Activated gamma-delta T cell (primary cell): ENCODE measurements at places on chromosomes 6 and 20.

DNA sequence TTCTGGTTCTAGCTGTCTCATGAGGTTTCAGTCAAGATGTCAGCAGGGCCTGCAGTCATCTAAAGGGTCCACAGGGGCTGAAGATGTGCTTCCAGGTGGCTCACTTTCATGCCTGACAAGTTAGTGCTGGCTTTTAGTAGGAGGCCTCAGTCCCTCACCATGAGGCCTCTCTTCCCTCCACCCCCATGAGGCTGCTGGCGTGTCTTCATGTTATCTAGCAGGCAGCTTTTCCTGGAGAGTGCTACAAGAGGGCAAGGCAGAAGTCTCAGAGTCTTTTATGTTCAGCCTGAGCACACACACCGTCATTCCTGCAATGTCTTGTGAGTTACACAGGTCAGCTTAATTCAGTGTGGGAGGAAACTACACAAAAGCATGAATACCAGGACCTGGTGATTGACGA is 769.9 kb downstream of the HDGFL1 start:
- DNase-seq: no peak

- peak; percentile 46 for DNase-seq
Measured at GRCh38 chr6:156778454-156779205, 1.5 kb downstream of the ARID1B start.

GRCh38 chr20:44354979-44355497 is 461 bp upstream of the HNF4A start:
- no peak for DNase-seq

DNA sequence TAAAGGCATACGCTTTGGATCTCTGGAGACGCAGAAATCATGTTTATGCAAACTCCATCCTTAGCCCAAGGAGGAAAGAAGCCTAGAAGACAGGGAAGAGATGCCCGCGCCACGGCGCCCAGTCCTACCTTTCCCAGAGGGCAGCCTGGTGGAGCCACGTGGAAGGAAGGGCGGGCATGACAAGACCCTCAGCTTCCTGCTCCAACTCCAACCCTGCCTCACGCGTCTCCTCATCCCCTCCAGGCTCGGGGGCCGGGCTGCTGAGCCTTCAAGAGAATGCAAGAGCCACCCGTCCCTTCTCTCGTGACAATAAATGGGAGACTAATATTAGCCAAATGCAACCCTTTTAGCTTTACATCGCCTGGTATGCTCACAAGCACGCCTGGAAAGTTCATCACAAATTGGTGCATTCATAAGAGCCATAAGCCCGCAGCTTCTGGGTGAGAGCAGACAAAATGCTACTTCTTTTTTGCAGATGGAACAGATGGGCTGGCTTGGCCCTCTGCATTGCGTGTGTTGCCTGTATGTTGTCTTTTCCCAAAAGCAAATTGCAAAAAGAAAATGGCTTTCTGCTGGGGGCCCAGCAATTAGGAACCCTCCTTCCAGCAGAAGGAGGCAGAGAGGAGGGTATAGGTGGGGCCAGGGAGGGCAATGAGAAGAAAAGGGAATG is 8.2 kb upstream of the NTSR1 start:
- no peak for DNase-seq

DNA sequence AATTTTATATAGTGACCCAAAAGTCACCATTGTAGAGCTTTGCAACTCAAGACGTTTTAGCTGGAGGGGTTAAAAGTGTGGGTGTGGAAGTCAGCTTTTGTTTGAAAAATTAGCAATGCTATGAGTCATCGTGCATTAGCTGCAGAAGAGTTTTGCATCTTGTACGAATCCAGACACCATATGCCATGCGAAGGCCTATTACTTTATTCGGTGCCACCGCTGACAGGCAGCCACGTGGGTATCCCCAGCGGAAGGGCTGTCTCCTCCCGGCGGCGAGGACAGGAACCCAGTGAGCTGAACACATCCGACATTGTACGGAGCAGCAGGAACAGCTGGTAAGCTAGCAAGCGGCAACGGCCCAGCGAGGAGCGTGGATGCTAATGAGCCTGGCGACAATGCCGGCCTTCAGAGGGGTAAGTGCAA is 84.4 kb downstream of the INSM1 start:
- DNase-seq: peak; percentile 18

DNA sequence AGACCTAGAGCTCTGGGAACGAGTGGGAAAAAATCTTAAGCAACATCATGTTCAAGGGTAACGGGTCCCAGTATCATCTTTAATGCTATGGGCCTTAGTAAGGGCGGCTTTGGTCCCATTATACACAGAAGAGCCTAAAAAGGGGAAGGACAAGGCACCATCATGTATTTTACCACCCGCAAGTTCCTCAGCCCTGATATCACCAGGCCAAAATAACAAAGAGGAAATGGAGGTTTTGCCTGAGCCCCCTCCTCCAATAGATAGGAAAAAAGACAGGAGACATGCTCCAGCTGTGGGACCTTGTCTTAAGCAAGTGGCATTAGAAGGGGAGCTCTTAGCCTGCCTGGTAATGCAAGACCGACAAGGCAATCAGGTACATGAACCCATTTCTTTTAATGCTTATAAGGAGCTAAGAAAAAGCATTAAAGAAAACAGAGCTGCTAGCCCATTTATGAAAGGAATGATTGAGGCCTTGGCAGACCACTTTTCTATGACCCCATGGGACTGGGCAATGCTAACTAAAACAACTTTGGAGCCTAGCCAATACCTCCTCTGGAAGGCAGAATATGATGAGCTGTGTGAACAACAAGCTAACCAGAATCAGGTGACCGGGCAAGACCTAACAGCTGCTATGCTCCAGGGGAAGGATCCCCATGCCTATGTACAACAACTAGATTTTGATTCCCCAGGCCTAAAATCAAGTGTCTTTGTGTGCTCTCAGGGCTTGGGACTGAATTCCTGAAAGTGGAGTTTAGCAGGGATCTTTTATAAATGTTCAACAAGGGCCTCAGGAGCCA is 23.2 kb downstream of the HLA-DPA1 start:
- no peak for DNase-seq

GRCh38 chr6:147651249-147652063 is 143.0 kb downstream of the SAMD5 start:
- no peak for DNase-seq

DNA sequence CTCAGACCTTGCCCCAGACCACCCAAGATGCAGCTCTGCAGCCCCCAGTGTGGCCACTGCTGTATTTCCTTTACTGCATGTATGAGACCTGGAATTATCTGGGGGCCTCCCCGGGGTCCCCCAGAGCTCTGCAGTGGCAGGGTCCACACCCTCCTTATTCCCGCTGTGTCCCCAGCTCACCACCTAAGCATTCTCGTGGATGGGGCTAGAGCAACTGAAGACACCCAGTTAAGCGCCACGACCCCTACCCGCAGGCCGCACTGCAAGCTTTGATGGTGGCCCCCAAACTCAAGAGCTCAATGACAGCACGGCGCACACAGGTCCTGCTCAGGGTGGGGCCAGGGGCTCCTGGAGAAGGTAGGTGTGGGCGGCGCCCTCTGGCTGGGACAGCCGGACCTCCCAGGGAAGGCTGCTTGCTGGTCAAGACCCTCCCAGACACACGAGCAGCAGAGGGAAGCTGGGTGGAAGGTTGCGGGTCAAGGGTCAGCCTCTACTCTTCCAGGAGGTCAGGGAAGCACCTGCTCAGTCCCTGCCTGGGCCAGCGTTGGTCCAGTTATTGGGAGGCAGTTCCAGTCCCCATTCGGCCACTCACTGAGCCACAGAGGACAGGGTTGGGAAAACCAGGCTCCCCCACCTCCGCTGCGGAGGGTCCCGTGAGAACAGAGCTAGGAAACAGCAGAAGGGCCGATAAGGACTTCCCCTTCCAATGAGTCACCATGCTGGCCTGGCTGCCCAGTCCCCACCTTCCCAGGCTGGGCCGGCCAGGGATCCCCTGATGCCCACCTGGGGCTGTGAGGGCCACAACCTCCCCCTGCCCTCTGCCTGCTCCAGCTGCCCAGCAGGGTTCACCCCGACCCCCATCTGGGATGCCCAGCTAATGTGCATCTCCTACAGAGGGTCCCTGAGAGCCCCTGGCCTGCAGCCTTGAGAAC is 2.9 kb downstream of the LAMA5 start:
- no peak for DNase-seq

GRCh38 chr6:130244728-130245127 is 22.0 kb upstream of the SAMD3 start:
- DNase-seq: no peak

GRCh38 chr6:31068669-31069340 is 43.6 kb downstream of the C6orf15 start:
- no peak for DNase-seq

DNA sequence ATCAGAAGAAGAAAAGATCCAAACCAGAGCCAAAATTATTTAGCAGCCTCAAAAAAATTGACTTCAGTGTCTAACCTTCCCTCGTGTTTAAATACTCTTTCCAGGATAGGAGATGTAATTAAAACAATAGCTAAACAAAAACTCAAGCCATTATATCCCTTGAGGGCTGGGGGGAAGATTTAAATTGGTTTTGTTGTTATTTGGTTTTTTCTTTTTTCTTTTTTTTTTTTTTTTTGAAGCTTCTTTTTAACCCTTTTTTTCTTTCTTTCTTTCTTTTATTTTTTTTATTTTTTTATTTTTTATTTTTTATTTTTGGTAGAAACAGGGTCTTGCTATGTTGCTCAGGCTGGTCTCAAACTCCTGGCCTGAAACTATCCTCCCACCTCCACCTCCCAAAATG is 269.0 kb downstream of the KHDC1L start:
- no peak for DNase-seq

- no peak for DNase-seq
Measured at GRCh38 chr6:139161817-139162284, 27.0 kb downstream of the HECA start.

DNA sequence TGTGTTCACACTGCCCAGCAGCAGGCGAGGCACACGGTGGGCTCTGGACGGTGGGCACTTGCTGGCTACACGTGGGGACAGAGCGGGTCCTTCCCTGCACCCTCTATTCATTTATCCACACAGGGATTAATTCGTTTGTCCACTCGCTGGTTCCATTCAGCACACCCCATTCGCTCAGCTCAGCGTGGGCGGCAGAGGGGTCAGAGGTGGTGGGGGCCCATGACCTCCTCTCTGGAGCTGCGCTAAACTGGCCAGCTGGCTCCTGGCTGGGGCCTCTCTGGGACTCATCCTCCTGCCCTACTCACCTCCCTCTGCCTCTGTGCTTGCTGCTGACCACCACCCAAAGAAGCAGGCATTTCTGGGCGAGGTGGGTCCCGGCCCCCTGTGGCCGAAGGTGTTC is 21.4 kb upstream of the RBBP8NL start:
- DNase-seq: no peak

DNA sequence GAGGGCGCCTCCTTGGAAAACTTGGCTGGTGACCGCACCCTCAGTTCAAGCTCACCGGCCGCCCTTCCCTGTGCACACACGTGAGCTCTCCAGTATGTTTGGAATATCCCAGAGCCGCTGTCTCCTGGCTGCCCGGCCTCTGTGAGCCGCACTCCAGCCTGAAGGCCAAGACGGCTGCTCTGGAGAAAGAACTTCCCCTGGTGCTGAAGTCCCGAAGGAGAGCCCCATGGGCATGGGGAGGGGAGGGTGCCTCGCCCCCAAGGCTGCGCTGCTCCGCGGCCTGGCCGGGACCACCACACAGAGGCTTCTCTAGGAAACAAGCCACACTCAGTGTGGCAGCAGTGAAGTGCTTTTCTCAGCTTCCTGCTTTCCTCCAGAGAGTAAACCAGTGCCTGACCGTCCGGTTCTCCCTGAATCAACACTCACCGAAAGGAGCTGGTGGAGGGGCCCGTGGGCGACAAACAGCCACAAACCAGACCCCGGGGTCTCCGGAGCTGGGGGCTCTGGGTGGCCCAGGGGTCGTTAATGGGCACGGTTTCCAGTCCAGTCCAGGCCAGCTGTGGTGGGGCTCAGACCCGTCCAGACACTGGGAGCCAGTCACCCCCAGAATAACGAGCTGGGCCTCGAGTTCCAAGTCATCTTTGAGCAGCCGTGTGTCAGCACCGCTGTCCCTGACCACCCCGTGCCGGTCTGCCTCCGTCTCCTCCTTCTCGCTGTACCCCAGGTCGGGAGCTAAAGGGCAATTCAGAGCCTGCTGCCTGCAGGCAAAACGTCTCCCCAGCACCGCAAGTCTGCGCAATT is 87.4 kb upstream of the BHLHE23 start:
- no peak for DNase-seq

- no peak for DNase-seq
Measured at GRCh38 chr6:1704711-1705110, 95.0 kb downstream of the FOXC1 start.

GRCh38 chr20:52552181-52552872 is 360.7 kb upstream of the ZFP64 start:
- DNase-seq: no peak

DNA sequence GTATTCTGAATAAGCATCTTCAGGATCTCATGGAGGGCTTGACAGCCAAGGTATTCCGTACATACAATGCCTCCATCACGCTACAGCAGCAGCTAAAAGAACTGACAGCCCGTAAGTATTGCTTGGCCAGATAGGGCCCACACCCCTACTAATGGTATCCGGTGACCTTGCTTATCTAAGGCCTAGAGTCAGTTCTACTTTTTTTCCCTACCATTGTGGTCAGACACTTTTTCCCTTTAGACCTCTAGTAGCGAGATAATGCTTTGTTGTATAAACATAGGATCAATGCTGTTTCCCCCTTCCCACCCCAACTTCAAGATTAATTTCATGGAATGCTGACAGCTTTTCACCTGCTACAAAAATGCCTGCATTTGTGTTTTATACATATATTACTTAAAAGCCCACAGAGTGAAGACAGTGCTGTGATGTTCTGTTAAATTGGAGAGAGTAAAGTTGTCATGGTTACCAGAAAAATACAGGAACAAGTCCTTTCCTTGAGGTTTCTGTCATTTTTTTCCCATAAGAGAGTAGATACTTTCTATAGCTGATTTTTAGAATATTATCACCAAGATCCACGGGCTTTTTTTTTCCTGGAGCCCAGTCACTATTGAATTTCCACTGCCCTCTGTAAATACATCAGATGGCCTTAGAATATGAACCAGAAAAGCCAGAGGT is 20.9 kb upstream of the PLCG1 start:
- no peak for DNase-seq

DNA sequence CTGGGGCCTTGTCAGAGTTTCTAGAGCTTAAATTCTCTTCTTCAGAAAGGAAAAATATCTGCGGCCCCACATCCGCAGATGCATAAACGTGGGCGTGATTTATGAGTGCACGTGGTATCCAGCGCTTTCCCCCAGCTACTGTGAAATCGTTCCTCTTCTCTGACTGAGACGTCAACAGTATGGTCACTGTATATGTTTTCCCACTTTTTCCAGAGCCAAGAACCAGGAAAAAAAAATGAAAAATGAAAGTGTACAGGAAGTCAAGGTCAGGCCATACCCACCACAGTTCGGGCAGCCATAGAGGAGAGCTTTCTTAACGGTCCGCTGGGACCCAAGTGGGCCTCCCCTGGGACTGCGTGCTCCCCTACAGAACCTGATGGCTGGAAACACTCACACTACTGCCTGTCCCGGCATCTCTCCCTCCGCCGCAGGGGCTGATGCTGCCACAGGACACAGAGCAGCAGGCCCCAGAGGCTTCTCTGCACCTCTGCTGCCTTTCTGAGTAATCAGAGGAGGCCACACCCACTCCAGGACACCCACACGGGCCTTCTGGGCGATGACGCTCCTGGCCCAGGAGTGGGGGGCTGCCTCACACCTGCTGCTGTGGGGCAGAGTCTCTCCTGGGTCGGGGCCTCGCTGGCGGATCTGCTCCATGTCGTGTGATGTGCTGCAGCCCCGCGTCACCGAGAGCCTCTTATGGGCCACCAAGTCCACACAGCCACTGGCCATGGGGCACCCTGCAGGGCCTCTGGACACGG is 16.4 kb upstream of the STX16 start:
- DNase-seq: no peak
